Activated CD8-positive, alpha-beta T cell treated with anti-CD3 and anti-CD28 coated beads, Interleukin-2, amount 10 ng/mL, durations not matched to agents 7 days and 5 days (primary cell): ENCODE measurements at places on chromosomes 13 and 19. TPM values are rescaled to one million over a fixed set of nuclear protein-coding genes. Genes with fewer than 3 reads are reported as not detected.

DNA sequence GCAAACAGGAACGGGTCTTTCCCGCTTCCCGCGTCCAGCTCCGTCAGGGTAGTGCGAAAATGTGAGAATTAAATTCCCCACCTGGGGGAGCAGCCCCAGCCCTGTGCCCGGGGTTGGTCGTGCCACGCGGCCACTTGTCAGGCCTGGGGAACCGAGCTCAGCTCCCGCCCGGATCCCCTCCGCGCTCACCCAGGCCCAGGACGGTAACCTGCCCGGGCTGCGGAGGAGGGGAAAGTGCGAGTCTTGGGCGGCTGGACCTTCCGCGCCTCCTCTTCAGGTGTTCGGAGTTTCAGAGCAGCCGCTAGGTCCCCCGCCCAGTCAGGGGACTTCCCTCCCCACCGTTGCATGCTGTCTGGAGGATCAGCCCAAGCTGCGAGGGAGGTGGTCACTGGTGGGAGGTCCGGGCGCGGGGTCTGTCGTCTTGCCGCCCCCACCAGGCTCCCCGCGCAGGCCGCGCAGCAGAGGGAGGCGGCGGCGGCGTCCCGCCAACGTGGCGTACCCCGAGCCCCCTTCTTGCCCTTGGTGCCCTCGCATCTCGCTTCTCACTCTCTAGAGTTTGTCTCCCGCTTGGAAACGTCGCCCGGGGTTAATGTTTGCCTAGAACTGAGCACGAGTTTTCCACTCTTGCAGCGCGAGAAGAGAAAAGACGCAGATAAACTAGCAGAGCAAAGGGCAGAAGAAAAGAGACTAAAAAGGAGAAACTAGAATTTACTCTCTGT lies 8.1 kb downstream of the URAD start:
- no peak for DNase-seq

Gene BEST2
- not detected for total RNA-seq

- DNase-seq = no peak
Observed at GRCh38 chr13:75364131-75364713, 117.7 kb downstream of the TBC1D4 start.

Gene ZNF446
- total RNA-seq = 6.9 TPM

GRCh38 chr13:46010148-46010547 lies 42.4 kb downstream of the ZC3H13 start:
- no peak for DNase-seq

DNA sequence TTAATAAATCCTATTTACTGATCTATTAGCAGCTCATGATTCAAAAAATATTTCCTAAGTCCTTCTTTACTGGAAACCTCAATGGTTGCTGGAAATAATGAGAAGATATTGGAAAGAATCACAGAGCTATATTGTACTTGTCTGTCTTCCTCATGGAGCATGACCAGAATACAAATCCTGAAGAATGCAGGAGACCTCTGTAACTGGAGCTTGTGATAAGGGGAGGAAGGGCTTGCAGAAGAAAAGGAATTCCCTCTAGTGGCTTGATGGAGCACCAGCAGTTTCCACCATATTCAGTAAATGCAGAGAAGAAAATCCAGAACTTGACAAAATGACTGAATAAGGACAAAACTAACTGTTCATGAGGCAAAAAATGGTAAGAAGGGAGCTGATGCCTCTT lies 1333.1 kb downstream of the EFNB2 start:
- no peak for DNase-seq

- DNase-seq = peak; percentile 82
Observed at GRCh38 chr19:42132851-42133528, 744 bp upstream of the POU2F2 start.

- DNase-seq = no peak
Observed at GRCh38 chr13:64186503-64187250, 2771.0 kb upstream of the PCDH20 start.

- DNase-seq = no peak
Observed at GRCh38 chr13:27076421-27076820, 95.2 kb downstream of the USP12 start.

Gene ERF
- 49.9 TPM for total RNA-seq

Gene YJU2
- total RNA-seq = 24.8 TPM
